ENCODE measurements at places on chromosomes 13 and 19. TPM values are rescaled to one million over a fixed set of nuclear protein-coding genes. Genes with fewer than 3 reads are reported as not detected.

DNA sequence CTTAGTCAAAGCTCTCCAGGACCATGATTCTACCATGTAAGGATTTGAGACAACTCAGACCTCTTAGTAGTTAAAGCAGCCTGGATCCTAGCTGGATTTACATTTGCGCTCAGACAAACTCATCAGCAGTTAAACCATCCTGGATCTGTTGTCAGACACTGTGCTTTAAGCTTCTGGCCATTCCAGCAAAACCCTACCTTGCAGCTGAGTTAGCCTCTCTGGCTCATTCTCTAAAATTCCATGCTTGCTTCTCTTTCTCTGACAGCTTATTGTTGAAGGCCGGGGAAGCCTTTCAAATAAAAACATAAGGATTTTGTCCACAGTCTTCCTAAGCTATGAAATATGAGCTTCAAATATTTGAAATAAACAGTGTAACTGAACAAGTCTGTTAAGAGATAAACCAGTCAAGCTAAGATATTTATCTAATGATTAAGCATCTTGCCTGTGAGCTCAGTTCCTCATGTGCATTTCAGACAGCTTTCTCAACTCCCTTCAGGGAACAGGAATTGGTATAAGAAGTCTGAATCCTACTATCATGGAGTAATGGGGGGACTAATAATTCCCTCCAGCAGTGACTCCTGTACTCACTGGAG, 89.3 kb downstream of the SLAIN1 start:
- no peak for DNase-seq

- DNase-seq: no peak
These were observed 1.8 kb downstream of the CCDC122 start for GRCh38 chr13:43877766-43878165.

DNA sequence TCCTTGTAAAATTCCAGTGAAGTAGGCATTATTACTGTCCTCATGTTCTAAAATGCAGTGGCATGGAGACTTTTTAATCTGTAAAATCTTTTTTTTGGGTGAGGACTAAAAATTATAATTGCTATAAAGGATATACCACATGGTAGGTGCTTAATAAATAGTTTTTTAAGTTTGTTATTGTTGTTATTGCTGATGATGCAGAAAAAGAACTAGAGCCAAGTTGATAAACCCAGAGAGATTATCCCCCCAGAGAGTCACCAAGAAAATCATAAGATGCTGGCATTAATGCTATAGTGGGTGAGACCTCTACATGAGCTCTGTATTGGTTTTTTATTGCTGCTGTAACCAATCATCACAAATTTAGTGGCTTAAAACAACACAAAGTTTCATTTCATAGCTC, 44.3 kb upstream of the CNMD start:
- DNase-seq: no peak

DNA sequence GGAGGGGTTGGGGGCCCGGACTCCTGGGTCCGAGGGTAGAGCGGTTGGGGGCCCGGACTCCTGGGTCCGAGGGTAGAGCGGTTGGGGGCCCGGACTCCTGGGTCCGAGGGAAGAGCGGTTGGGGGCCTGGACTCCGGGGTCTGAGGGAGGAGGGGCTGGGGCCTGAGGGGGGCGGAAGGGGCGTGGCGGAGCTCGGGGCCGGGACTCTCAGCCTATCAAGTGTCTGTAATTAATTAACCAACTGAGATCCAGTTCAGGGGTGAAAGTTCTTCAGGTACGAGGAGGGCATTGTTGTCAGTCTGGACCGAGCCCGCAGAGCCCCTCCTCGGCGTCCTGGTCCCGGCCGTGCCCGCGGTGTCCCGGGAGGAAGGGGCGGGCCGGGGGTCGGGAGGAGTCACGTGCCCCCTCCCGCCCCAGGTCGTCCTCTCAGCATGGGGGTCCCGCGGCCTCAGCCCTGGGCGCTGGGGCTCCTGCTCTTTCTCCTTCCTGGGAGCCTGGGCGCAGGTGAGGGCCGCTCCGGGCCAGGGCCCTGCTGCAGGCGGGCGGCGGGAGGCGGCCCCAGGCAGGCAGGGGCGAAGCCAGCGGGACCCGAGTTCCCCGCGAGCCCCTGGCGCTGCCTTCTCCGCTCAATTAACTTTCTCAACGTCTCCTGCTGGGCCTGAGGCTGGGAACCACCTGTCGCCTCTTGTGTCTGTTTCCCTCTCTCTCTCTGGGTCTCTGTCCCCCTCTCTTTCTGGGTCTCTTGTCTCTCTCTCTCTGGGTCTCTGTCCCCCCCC, 697 bp downstream of the FCGRT start:
- no peak for DNase-seq

- no peak for DNase-seq
These were observed 1.9 kb downstream of the TEX26 start for GRCh38 chr13:30934381-30934780.

Gene NLRP4
- not detected for total RNA-seq

Gene NLRP7
- not detected for total RNA-seq
